ENCODE measurements at places on chromosomes 6 and 20.
A peak's percentile ranks its signal among the peaks of the same experiment; 100 is the strongest.

GRCh38 chr20:15252304-15252703 lies 914.9 kb upstream of the FLRT3 start:
- DNase-seq, result no peak

DNA sequence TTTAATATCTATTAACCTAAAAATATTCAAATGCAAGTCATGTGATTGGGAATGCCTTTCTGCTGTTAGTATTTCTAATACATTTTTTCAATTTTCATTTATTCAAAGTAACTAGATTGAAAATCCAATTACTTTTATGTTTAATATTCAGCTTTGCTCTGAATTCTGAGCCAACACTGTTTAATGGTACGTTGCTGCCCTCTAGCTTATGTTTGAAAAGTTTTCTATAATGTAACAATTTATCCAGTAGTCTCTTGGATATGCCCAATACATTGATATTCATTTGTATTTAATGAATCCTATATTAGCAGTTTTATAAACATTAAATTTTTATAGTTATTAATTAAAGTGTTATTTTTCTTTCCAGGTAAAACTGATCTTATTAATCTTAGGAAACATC lies 47.4 kb downstream of the LGSN start:
- no peak for DNase-seq

GRCh38 chr6:132118144-132118543 lies 167.0 kb upstream of the CCN2 start:
- DNase-seq, result no peak

DNA sequence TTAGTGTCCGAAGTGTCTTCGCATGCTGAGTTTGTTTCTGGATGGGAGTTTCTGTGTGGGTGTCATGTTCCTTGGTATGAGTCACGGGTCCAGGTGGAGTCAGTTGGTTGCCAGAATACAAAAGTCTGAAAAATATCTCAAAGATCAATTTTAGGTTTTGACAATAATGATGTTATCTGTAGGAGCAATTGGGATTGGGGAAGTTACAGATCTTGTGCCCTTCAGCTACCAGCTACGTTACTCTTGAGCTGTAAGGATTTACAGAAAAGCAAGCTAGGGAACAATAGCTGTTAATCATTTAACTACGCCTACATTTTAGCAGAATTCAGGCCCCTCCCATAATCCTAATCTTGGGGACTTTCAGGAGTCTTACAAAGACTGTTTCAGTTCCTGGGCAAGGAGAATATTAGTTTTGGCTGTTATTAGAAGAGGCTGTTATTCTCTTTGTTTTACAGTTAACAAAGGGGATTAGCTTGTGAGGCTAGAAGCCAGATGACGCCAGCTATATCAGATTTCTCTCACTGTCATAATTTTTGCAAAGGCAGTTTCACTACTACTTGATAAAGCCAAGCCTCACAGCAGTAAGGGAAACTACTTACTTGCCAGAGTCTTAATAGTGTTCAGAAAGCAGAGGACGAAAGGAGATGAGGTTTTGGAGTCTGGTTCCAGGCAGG lies 15.4 kb upstream of the SLC22A16 start:
- DNase-seq, result no peak

DNA sequence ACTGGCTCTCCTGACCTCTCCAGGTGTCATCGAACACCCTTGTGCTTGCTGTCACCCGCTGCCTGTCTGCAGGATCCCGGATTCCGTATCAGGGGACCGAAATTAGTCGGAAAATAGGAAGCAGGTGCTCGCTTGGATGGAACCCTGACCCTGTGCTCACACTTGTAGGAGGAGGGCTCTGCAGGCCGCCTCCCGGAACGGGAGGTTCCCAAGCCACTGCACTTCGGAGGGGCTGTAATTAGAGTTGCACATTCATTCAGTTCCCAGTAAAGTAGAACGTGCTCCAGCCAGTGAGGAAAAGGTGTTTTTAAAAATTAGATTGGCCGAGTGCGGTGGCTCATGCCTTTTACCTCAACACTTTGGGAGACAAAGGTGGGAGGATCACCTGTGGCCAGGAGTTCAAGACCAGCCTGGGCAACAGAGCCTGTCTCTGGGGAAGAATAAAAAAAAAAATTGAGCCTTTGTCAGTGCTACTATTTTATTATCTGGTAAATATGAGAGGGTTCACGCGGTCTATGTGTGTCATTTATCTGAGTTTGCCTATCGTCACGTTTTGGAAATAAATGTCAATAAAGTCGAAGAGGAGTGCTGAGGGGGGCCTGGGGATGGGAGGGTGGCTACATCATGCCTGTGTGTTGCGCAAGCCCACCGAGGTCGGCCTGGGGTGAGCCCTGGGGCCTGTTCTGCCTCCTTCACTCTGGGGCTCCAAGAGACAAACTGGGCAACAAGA lies 1.5 kb upstream of the GMEB2 start:
- peak; percentile 76 for DNase-seq

DNA sequence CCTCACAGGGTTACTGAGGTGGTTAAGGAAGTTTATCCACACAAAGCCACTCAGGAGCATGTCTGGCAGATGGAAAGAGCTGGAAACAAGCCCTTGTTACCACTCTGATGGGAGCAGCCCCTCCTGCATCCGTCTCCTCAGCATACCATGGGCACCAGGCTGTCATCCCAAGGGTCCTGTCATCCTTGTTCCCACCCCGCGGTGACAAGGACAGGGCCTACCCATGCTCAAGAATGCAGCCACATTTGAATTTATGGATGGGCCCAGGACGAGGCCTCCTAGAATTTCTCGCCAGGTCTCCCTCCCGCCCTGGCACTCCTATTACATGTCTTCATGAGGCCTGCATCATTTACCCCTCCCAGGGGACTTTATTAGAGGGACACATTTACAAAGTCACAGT lies 60.0 kb downstream of the NPEPL1 start:
- DNase-seq, result no peak

DNA sequence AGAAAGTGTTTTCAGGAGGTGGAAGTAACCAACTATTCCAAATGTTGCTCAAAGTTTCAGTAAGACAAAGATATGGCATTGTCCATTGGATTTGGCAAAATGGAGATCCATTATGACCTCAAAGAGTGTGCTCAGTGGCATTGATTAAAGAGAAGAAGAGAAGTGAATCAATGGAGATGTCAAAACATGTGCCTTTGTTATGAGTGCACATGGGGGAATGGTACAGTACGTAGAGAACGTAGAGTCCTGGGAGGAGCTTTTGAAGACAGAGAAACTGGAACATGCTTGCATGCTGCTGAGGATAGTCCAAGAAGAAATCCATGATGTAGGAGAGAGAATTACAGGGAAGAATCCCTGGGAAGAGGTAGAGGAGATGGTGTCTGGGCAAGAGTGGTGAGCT lies 42.0 kb upstream of the PAX1 start:
- no peak for DNase-seq

DNA sequence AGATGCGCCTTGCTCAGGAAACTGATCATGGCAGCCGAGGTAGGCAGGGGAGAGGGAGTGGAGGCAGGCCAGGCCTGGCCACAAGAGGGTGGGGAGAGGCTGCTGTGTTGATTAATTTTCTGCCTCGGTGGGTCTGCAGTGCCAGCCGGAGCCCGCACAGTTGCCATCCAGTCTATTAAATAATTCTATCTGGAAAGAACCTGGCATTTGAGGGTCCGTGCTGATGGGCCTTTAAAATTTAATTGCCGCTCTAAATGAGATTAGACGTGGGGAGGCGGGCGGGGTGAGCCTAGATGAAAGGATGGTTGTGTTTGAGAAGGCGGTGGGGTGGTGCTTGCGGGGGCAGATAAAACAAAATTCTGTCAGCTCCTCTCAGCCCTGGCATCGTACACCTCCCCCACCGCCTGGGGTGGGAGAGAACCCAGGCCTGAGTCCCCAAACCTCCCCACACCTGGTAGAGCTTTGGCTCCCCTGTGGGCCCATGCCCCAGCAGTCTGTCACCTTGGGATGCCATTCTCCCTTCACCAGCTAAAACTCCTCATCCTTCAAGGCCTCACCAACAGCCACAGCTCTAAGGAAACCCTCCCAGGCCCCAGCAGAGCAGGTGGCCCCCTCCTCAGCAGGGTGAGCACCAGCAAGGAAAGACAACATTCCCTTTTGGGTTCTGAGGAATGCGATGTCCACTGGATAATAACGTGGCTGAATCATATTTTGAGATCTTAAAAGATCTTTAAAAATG lies 167.3 kb downstream of the GRM4 start:
- DNase-seq, result no peak

GRCh38 chr20:53706466-53707370 lies 113.1 kb upstream of the ZNF217 start:
- DNase-seq, result peak; percentile 33

- no peak for DNase-seq
Observed at GRCh38 chr20:59939052-59939878, 840 bp downstream of the PPP1R3D start.

DNA sequence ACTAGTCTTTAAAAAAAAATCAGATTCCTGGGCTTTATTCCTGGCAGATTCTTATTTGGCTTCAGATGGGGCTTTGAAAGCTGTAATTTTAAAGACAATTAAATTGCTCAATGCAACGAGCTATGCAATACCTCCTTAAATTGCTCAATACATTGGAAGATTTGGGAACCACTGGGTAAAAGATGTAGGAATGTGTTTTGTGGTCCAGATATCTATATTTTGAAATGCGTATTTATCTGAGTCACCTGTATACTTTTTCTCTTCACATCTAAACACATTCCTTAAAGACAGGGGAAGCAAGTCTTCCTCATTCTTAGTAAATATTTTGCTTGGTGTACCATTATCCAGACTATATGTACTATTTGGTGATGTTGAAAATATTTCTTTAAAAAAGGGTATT lies 29.6 kb upstream of the MAP7 start:
- no peak for DNase-seq

DNA sequence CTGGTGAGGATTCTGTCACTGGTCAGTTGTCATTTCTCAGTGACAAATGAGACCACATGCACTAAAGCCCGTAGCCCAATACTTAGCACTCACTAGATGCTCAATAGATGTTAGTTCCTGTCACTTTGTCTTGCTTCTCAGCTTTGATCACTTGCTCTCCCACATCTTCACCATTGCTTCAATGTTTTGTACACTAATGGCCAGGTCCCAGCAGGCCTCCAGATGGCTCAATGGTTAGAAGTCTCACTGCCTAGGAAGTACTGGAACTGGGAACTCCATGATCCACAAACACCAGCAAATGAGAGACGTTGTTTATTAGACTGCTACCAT lies 502.8 kb upstream of the JARID2 start:
- DNase-seq, result no peak

DNA sequence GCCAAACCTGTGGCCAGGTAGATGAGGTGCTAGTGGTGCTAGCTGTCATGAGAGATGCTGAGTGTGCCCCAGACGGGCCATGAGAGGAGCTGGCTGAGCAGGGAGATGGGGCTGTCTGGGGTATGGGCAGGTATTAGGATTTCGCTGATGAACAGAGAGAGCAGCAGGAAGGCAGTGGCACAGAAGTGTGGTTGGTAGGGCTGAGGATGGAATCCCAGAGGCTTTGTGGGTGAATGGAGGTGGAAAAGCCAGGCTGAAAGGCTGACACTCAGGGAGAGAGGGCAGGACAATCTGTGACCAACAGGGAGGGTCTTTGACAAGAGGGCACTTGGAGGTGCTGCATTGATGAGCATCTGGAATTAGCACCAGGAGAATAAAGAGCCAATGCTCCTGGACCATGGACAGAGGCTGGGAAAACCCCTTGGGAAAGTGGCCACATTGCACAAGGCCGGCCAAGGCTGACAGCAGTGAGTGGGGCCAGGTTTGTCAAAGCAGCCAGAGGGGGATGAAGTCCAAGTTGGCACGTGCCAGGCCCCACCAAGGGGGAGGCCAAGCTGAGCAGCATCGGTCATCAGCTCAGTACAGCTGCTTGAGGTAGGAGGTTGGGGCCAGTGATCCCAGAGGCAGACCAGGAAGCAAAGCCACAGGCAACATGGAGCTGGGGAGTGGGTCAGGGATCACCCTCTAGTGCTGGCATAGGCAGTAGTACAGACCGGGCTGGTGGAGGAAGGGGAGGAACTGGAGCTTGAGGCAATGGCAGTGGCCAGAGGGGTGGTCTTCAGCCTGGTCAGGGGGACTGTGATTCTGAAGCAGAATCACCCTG lies 19.7 kb upstream of the SGK2 start:
- no peak for DNase-seq

GRCh38 chr20:13510837-13511488 lies 127.8 kb downstream of the TASP1 start:
- no peak for DNase-seq

- DNase-seq, result no peak
Observed at GRCh38 chr20:41370176-41370575, 3.6 kb upstream of the EMILIN3 start.

DNA sequence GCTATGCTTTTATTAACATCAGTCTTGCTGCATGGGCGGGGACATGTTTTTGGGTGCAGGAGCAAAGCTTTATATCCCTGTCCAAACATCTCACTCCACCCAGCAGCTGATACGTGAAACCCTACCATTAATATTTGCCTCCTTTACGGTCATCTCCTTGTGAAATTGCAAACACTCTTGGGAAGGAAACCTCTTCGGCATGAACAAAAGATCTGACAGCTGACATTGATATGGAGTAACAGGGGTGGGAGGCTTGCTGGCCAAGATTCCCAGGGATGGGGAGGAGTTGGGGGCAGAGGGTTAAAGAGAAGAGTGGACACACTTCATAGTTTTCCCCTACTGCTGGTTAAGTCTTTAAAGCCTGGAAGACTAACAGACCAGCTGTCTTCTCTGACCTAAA lies 22.2 kb upstream of the VEGFA start:
- DNase-seq, result no peak

DNA sequence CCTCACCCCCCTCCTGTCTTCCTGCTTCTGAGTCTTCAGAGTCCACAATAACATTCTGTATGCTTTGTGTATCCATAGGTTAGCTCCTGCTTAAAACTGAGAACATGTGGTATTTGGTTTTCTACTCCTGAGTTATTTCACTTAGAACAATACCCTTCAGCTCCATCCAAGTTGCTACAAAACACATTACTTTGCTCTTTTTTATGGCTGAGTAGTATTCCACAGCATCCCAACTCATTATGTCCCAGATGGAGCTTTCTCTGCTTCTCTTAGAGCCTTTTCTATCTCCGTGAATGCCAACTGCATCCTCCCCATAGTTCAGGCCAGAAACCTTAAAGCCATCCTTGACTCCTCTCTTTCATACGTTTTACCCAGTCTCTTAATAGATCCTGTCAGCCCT lies 55.8 kb downstream of the STMND1 start:
- no peak for DNase-seq

DNA sequence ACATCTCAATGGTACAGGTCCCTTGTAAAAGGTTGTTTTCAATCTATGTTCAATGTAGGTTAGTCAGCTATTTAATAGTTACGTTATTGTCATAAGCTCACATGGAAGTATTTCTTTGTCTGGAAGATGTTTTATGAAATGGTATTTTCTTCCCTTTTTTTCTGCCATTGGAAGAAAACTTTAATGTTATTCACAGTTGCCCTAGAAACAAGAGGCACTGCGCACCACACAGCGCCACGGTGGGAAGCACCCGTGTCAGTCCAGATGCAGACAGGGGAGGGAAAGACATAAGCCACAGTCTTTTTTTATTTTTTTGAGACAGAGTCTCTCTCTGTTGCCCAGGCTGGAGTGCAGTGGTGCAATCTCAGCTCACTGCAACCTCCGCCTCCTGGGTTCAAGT lies 82.1 kb downstream of the GCNT2 start:
- DNase-seq, result no peak

DNA sequence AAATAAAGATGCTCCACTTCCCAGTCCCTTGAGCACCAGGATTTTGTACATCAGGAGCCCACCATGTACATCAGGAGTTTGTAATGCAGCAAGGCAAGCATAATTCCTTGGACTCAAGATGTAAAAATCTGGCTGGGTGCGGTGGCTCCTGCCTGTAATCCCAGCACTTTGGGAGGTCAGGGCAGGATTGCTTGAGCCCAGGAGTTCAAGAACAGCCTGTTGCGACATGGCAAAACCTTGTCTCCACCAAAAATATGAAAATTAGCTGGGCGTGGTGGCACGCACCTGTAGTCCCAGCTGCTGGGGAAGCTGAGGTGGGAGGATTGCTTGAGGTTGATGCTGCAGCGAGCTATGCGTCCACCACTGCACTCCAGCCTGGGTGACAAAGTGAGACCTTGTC lies 16.1 kb upstream of the MAP1LC3A start:
- no peak for DNase-seq

Data from activated T-cell treated with anti-CD3 and anti-CD28 coated beads, Interleukin-2, amount 50 U/mL, for 72 hours (primary cell).